ENCODE measurements at places on chromosomes 1 and 21. TPM values are rescaled to one million over a fixed set of nuclear protein-coding genes. Genes with fewer than 3 reads are reported as not detected.
A peak's percentile ranks its signal among the peaks of the same experiment; 100 is the strongest.

DNA sequence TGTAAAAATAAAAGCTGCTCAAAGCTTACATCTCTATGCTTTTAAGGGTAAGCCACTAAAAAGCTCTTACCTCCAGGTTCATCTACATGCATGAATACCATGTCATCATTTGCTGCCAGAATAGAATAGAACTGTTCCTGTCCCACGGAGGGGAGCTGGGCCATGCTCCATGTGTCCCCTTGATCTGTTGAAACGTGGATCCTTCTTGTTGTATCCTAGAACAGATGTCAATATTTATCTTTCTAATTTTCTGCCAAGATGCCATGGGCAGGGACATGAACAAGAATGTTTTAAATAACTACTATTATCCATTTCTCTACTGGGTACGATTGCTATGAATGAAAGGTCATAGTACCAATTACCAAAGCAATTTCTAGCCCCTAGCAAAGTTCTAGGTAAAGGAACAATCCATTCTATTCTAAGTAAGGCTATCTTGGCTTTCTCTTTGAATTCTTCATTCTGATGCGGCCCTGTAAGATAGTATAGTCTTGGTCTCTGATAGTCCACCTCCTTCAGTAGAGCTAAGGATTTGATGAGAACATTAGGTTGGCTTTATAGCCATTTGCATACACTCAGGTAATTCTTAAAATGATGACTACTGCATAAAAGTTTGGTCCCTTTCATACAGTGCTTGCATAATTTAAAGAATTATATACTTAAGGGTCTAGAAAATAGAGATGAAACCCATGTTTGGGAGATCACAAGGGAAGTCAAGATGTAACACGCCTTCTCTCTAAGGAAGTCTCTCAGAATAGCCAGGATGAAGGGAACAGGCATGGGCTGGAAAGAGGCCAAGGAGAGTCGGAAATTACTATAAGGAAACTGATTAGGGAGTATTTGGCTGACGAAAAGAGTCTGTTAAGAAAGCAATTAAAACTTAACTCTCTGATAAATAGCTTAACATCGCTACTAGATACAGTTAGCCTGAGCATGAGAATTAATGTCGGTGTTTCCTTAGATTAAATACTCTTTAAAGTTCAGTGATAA is 35.4 kb upstream of the MYBPHL start:
- H3K4me1 ChIP-seq = peaks cover 23% of the 10 kb centered on the region
- no peak overlapping the region for H3K4me3 ChIP-seq
- H3K27ac ChIP-seq = no peak overlapping the region
- peaks cover 13% of the 10 kb centered on the region for H3K36me3 ChIP-seq

DNA sequence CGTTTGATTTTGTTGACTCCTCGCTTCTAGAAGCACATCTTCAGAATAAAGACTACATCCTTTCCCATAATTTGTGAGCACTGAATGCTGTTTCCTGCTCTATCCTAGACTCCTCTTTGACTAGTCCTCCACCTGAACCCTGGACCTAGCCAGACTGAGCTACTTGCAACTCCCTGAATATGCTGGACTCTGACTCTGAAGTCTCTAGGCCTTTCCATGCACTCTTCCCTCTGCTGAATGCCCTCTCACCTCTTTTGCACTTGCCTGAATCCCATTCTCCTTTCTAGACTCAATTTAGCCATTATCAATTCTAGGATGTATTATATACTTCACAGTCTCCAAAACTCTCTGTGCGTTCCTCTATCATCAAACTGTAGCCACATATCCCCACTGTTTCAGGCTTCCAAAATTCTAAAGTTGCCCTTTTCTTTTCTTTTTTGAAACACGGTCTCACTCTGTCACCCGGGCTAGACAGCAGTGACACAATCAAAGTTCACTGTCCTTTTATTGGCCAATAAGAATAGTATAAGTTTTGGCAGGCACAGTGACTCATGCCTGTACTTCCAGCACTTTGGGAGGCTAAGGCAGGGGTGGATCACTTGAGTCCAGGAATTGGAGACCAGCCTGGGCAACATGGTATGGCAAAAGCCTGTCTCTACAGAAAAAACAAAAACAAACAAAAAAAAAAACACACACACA is 127.0 kb downstream of the LTN1 start:
- no peaks in the 10 kb centered on the region for H3K36me3 ChIP-seq
- H3K4me1 ChIP-seq = no peaks in the 10 kb centered on the region
- no peak overlapping the region for H3K27ac ChIP-seq
- H3K4me3 ChIP-seq = no peak overlapping the region
- no peaks in the 10 kb centered on the region for H3K27me3 ChIP-seq

- no peak overlapping the region for H3K27ac ChIP-seq
- no peaks in the 10 kb centered on the region for H3K4me1 ChIP-seq
- no peaks in the 10 kb centered on the region for H3K27me3 ChIP-seq
- no peak for DNase-seq
These were observed 109.6 kb upstream of the DPYD start for GRCh38 chr1:98030483-98030882.

DNA sequence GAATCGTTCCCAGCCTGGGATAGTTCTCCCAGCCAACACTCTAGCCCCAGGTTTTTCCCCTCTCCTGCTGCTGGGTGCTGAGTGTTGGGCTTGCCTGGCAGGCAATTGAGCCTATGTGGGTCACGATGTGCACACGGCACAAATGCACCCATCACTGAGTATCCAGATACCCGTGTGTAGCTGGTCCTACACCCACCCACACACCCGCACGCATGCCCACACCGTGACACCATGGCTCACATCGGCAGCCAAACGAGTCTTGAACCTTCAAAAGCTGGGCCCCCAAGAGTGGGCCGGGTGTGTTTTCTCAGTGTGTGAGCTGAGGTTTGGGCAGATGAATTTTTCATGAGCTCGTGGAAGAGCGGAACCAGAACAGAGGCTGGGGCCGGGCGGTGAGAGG is 188.5 kb downstream of the GRIK3 start:
- H3K4me3 ChIP-seq = no peak overlapping the region
- no peak for DNase-seq
- no peaks in the 10 kb centered on the region for H3K4me1 ChIP-seq
- no peak overlapping the region for H3K27ac ChIP-seq

- H3K4me3 ChIP-seq = peak within 1 kb of the TSS; percentile 92
- peak; percentile 34 for DNase-seq
- no peaks in the 10 kb centered on the region for H3K27me3 ChIP-seq
- H3K27ac ChIP-seq = peak within 1 kb of the TSS; percentile 89
- H3K36me3 ChIP-seq = no peaks in the 10 kb centered on the region
These were observed at the start of gene VANGL1 for GRCh38 chr1:115641762-115642167. Gene VANGL1 (plus strand): TSS chr1:115641970. CDS start chr1:115651414, 9,444 bp downstream.

DNA sequence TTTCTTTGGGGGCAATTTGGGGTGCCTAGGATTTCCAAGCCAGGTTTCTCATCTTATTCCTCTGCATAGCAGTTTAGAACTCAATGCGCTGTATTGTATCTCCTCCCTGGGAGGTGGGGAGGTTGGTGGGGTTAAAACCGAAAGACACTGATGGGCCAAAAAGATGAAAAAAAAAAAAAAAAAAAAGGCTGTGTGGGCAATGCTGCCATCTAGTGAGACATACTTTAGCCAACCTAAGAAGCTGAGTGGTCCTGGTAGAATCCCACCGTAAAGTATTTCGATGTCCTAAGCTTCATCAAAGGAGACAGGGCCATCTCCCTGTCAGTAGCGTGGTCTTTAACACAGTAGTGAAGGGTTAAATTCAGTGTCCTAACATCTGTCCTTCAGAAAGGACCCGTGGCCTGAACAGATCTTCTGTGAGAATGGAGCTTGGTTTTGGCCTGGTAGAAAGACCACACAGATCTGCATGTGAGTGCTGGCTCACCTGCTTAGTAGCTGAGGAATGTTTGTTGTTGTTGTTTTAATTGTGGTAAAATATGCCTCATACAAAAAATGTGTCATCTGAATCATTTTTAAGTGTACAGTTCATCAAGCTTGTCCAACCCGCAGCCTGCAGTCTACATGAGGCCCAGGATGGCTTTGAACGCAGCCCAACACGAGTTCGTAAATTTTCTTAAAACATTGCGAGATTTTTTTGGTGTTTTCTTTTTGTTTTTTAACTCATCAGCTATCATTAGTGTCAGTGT is 226.2 kb downstream of the KIF26B start:
- peaks cover 15% of the 10 kb centered on the region for H3K4me1 ChIP-seq
- no peak for DNase-seq
- H3K27ac ChIP-seq = no peak overlapping the region
- no peaks in the 10 kb centered on the region for H3K27me3 ChIP-seq

GRCh38 chr1:15453734-15454133 is 2.8 kb upstream of the CELA2A start:
- H3K27ac ChIP-seq = no peak overlapping the region
- peaks cover 7% of the 10 kb centered on the region for H3K4me1 ChIP-seq
- no peaks in the 10 kb centered on the region for H3K36me3 ChIP-seq

- peaks cover 31% of the 10 kb centered on the region for H3K27me3 ChIP-seq
- H3K27ac ChIP-seq = no peak overlapping the region
- no peaks in the 10 kb centered on the region for H3K4me1 ChIP-seq
- no peak overlapping the region for H3K4me3 ChIP-seq
- H3K36me3 ChIP-seq = no peaks in the 10 kb centered on the region
These were observed 85.8 kb upstream of the LRRN2 start for GRCh38 chr1:204771358-204771757.

GRCh38 chr1:94772230-94772641 is 47.9 kb upstream of the SLC44A3 start:
- H3K4me1 ChIP-seq = peaks cover 17% of the 10 kb centered on the region
- H3K36me3 ChIP-seq = no peaks in the 10 kb centered on the region
- H3K27ac ChIP-seq = no peak overlapping the region

GRCh38 chr1:112735752-112736151 is 20.6 kb upstream of the PPM1J start:
- no peak overlapping the region for H3K27ac ChIP-seq
- DNase-seq = no peak
- H3K4me1 ChIP-seq = no peaks in the 10 kb centered on the region
- H3K4me3 ChIP-seq = no peak overlapping the region

GRCh38 chr1:44236490-44237272 is 23.4 kb downstream of the DMAP1 start:
- H3K4me3 ChIP-seq = no peak overlapping the region
- H3K27ac ChIP-seq = no peak overlapping the region
- peaks cover 1% of the 10 kb centered on the region for H3K36me3 ChIP-seq
- H3K4me1 ChIP-seq = peaks cover 22% of the 10 kb centered on the region
- DNase-seq = no peak
- H3K27me3 ChIP-seq = no peaks in the 10 kb centered on the region

DNA sequence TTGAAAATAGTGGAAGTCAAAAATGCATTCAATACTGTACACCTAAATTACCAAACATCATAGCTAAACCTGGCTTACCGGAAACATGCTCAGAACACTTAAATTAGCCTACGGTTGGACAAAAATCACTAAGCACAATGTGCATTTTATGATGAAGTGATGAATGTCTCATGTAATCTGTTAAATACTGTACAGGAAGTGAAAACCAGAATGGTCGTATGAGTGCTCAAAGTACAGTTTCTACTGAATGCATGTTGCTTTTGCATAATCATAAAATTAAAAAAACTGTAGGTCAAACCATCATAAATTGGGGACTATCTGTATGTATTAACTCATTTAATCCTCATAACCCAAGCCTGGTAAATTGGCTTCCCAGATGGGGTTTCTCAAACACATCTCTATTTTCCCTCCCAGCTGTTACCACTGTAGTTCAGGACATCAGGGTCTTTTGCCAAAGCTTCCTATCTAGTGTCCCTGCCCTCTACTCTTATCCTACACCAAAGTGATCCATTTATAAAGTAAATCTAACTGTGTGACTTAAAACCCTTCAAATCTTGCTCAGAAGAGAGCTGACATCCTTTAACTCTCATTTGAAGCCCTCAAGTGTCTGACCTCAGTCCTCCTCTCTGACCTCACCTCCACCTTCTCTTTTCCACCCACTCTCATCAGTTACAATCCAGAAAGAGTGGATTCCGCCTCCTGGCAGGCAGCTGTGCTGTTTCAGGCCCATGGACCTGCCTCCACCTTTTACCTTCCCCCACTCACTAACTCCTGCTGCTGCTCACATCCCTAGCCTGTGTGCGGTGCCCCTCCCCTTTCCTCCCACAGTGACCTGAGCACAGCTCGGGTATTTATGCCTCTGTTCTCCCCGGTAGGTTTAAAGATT is 356.4 kb upstream of the ST6GALNAC5 start:
- no peaks in the 10 kb centered on the region for H3K4me1 ChIP-seq
- H3K4me3 ChIP-seq = no peak overlapping the region
- DNase-seq = no peak
- no peaks in the 10 kb centered on the region for H3K27me3 ChIP-seq

DNA sequence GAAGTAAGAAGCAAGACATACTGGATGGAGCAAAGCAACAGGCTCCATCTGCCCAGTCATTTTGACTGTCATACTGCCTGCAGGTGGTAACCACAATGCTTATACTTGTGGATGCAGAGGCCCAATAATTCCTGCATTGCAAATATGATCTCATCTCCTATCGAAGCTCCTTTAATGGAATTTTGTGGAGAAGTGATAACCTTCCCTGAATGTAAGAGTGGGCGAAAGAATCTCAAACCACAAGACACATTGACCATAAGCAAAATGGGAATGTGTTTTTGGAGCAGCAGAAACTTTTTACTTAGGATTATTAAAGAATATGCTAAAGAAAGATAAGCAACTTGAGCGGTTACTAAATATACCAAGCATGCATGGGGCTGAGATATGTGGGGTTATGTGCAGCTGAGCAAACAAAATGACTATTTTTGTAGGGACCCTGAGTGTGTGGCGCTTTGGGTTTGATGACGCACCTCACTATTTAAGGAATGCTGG is 77.4 kb upstream of the BACH1 start:
- H3K27ac ChIP-seq = no peak overlapping the region
- no peaks in the 10 kb centered on the region for H3K4me1 ChIP-seq

RPTN gene
- total RNA-seq = not detected

RAP1GAP gene
- total RNA-seq = 11.9 TPM

SLC35D1 gene
- 41.5 TPM for total RNA-seq

SLC37A1 gene
- total RNA-seq = 0.40 TPM

PGLYRP3 gene
- total RNA-seq = not detected

LCE1E gene
- not detected for total RNA-seq

CD101 gene
- not detected for total RNA-seq

LRRC8C gene
- 0.22 TPM for total RNA-seq

TEX38 gene
- not detected for total RNA-seq

KPRP gene
- not detected for total RNA-seq

PRKAA2 gene
- total RNA-seq = 8.6 TPM

RNU1-1 gene
- 859 TPM for total RNA-seq

Data from HepG2 (cell line).